ENCODE measurements at places on chromosomes 1 and 21.

DNA sequence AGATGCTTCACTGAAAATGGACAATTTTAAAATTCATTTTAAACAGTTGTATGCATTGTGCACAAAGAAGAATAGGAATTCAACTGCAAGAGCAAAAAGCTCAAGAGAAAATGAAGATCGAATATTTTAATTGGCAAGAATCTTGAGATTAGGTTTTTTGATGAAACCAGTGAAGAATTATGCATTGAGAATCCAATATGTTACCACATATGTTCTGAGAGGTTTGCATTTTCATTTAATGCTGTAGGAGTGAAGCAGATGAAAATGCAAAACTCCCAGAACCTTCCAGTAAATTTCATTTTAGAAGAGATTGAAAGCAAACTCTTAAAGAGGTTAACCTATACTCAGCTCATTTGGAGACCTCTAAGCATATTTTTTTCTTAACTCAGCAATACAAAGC, 298.0 kb downstream of the OLFM3 start:
- DNase-seq = no peak

DNA sequence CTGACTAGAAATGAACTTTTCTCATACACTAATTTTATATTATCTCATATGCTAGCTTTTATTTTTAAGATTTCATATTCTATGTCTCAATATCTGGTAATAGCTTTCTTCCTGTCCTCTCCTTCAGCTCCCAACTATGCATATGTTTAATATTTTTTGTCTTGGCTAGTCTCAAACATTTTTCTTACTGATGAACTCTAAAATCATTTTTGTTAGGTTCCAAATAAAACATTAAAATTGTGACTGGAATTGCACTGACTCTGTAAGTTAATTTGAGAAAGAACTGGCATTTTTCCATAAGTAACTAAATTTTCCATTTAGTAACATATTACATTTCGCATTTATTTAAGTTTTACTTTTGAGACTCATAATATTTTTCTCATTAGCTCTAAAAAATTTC, 368.5 kb upstream of the DPYD start:
- DNase-seq = no peak

DNA sequence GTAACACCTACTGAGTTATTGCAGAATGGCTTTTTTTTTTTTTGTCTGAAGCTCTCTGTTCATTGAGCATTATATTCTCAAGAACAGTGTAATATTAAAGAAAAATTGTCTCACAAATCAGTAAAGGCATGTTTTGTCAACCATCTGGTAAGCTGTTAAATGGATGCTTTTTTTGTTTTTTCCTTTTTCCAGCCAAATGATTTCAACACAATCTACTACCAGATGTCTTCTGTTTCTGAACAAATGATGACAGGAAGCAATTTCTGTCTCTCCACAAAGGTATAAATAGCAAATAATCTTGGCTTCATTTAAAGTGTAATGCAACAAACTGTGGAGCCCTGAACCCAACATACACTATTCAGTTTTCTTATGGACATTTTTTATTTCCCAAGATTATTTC, 78.6 kb upstream of the RGS2 start:
- DNase-seq = no peak

- no peak for DNase-seq
Observed at GRCh38 chr1:177163844-177164379, 600 bp downstream of the ASTN1 start.

- no peak for DNase-seq
Observed at GRCh38 chr21:33987461-33987860, 71.9 kb upstream of the ATP5PO start.
